ENCODE measurements at places on chromosomes 5 and 9.

DNA sequence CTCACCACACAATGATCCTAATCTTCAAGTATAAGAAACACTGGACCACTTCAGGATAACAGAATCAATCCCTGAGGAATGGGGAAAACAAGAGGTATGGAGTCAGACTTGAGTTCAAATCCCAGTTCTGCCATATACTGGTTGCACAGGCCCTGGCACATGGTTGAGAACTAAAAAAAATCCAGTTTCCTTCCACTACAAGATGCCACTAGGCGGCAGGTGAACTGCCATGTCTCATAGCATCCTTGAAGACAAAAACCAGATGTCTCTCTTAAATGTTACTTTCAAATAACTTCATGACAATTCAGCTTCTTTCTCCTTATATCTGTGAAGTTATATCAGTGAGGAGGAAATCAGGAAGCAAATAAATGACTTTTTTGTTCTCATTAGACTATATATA is 11.0 kb downstream of the DEPDC1B start:
- DNase-seq, result no peak

GRCh38 chr5:119370486-119370885 is 14.7 kb downstream of the TNFAIP8 start:
- no peak for DNase-seq

- no peak for DNase-seq
Observed at GRCh38 chr5:7805379-7805778, 45.6 kb downstream of the CFAP90 start.

DNA sequence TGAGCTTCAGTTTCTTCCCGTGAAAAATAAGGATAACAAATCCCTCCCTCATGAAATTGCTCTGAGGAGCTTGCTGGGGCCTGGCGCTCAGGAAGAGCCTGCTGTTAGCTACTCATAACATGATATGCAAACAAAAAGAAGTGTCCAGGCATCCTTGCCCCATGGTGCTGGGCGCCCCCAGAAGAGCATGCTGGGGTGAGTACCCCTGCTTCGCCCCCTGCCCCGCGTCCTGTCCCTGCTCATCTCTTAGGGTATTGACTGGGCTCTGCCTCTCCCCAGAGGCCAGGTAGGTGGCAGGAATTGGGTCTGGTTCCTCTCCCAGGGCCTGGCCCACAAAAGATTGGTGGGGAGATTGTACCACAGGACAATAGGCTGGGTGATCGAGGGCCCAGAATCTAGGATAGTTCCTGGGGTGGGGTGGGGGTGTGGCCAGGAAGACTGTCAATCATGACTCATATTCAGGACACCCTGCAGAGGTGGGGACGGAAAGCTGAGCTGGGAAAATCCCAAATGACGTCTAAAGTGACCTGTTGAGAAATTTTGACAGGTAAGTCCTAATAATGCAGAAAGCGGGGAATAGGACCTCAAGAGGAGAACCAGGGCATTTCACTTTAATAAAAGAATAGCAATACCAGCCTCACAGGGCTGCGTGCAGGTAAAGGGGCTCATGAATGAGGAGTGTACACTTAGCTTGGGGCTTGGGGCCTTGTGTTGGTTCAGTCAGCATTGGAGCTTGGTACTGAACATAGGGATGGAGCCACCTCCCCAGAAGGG is 8.9 kb downstream of the PITX1 start:
- DNase-seq, result no peak

GRCh38 chr9:128087262-128087661 is 19.2 kb downstream of the SLC25A25 start:
- DNase-seq, result no peak

GRCh38 chr5:71859515-71859914 is 140.4 kb downstream of the CARTPT start:
- DNase-seq, result no peak

DNA sequence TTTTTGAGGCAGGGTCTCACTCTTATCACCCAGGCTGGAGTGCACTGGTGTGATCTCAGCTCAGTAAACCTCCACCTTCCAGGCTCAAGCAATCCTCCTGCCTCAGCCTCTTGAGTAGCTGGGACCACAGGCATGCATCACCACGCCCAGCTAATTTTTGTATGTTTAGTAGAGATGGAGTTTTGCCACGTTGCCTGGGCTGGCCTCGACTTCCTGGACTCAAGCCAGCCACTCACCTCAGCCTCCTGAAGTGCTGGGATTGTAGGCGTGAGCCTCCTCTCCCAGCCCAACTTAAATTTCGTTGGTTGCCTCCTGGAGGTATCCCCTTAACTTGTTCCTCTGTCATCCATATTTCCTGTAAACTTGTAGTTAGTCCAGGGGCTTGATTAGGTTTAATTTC is 47.2 kb downstream of the RAB24 start:
- DNase-seq, result no peak

- DNase-seq, result no peak
Observed at GRCh38 chr9:107281922-107282667, 984 bp upstream of the RAD23B start.

GRCh38 chr9:101176384-101176783 is 147.9 kb downstream of the PLPPR1 start:
- DNase-seq, result no peak

DNA sequence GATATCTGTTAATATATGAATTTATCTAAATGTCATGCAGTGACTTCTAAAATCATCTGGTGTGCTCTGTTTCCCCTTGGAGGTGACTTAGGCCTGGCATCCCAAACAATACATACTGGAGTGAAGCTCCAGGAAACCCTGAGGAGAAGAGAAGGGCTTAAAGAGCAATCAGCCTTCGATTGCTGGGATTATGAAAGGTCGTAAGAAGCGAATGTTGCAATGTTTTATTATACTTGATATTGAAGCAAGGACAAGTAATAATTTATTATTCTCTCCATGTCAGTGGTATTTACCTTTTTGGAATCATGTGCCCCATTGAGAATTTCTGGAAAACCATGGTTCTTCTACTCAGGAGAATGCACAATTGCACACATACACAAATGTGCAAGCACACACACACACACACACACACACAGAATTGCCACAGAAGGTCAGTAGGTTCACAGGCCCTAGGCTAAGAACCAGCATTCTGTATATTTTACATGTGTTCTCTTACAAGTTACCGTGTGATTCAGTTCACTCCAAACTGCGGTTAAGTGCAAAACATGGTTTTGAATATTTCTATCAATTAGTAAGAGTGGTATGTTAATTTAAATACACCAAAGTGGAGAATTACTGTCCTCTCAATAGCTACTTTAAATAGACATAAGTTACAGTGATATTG is 79.1 kb upstream of the CDKN2B start:
- no peak for DNase-seq

Data from stimulated activated CD8-positive, alpha-beta memory T cell treated with anti-CD3 and anti-CD28 coated beads, Interleukin-15, amount 100 ng/mL, for 48 hours (primary cell).